ENCODE measurements at places on chromosomes 13 and 19.
A peak's percentile ranks its signal among the peaks of the same experiment; 100 is the strongest.

DNA sequence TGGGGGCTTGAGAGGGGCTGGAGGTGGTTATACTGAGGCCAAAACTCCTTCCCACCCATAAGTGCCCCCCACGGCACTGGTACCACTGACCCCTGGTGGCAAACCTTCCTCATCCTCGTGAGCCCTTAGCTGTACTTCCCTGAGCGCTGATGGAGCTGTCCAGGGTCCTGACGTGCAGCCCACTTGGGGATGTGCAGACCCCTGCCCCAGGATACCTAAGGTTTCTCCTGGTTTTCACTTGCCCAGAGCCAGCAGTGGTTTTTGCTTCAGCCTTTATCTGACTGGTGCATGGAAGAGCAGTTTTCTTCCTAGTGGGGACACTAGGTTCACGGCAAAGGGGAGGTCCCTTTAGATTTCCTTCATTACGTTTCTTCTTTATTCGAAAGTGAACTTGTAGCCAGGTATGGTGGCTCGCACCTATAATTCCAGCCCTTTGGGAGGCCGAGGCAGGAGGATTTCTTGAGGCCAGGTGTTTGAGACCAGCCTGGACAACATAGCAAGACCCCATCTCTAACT lies 28.7 kb upstream of the KCTD15 start:
- DNase-seq = peak; percentile 63

DNA sequence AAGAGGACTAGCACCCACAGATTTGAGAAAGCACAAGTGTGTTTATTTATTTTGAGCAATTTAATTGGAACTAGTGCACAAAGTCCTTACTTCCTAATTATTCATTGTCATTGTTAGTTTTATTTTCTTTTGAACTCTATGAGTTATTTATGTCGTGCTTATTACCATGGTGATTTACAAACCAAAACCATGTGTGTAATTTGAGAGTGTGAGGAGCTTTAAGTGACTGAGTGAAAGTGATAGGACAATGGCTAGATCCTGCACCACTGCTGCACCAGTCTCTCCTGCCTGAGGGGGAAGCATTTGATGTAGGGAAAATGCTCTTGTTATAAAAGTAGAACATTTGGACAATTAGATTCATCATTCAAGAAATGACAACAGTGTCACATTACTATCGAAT lies 172.3 kb upstream of the KLF12 start:
- DNase-seq = no peak

GRCh38 chr13:92029641-92030040 lies 631.2 kb downstream of the GPC5 start:
- DNase-seq = no peak

GRCh38 chr13:67137044-67137735 lies 92.9 kb downstream of the PCDH9 start:
- no peak for DNase-seq

DNA sequence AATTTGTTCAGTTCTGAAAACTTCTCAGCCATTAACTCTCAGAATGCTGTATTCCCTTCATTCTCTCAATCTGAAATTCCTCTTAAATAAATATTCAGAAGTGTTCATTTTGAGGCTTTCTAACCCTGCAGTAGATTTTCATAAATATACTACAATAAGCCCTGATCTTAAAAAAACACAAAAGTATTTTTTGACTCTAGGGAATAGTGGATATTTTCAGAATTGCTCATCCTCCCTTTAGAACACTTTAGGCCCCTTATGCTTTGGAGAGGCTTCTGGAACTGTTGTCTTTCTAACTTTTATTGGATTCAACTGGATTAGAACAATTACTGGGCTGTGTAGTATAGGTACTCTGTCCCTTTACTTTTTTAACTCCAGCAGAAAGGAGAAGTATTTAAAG lies 1662.6 kb upstream of the MIR17HG start:
- DNase-seq = no peak

GRCh38 chr13:112174476-112175110 lies 107.6 kb downstream of the SOX1 start:
- no peak for DNase-seq

DNA sequence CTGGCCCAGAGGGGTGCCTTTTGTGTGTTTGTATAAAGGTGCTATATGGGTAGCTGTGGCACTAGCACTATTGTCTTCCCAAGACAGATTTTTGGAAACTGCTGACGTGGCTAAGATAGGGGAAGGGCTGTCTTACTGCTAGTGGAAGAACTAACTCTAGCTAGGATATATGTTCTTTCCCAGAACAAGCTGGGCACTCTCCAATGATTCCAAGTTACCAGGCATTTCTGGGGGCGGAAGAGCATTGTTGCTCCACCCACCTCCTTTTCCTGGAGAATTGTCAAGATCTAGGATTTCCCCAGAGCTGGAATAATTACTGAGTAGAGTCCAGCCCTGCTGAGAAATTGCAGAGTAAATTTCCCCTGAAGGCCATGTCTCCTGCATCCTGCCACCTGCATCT lies 408.3 kb downstream of the KLF5 start:
- no peak for DNase-seq

GRCh38 chr13:43269037-43269481 lies 245.7 kb downstream of the DNAJC15 start:
- no peak for DNase-seq

DNA sequence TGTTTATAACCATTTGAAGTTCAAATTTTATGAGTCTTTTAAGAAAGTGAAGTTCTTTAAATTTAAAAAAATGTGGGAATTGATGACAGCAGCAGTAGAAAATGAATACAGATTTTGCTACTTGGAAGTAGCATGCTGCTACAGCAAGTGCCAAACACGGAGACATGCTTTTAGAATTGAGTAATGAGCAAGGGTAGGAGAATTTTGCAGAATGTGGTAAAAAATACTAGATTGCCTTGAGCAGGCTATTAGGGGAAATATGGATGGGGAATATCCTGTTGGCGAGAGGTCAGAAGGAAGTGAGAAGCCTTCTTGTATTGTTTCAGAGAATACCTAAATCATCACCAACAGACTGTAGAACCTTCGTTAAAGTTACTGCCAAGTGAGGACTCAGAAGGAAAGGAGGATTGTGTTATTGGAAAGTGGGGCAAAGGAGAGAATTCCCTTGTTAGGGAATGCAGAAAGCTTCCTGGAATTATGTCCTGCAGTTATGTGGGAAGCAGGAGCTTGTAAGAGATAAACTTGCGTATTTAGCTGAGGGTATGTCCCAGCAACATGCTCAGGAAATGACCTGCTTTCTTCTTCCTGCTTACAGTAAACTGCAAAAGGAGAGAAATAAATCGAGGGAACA lies 32.4 kb upstream of the OXGR1 start:
- DNase-seq = no peak

GRCh38 chr13:70527599-70527998 lies 419.3 kb upstream of the KLHL1 start:
- no peak for DNase-seq

DNA sequence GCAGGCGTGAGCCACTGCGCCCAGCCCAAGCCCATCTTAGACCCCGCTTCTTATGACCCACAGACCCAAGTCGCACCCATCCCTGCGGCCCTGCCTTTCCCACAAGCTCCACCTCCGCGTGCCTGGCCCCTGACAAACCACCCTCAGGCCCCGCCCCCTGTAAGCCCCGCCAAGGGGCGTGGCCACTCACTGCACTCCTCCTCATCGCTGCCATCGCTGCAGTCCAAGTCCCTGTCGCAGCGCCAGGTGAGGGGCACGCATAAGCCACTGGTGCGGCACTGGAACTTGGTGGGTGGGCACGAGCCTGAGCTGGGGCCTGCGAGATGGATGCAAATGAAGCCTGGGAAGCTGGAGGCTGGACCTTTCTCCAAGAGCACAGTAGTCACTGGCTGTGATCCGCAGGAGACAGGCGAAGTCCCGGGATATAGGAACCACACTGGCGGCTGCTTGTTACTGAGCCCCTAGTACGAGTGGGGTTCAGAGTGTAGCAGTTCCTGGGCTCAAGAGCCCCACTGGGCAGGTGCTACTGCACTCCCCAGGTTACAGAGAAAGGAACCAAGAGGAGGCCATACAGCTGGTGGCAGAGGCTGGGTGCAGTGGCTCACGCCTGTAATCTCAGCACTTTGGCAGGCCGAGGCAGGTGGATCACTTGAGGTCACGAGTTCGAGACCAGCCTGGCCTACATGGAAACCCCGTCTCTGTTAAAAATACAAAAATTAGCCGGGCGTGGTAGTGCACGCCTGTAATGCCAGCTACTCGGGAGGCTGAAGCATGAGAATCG lies 3.1 kb downstream of the CD320 start:
- DNase-seq = peak; percentile 61

DNA sequence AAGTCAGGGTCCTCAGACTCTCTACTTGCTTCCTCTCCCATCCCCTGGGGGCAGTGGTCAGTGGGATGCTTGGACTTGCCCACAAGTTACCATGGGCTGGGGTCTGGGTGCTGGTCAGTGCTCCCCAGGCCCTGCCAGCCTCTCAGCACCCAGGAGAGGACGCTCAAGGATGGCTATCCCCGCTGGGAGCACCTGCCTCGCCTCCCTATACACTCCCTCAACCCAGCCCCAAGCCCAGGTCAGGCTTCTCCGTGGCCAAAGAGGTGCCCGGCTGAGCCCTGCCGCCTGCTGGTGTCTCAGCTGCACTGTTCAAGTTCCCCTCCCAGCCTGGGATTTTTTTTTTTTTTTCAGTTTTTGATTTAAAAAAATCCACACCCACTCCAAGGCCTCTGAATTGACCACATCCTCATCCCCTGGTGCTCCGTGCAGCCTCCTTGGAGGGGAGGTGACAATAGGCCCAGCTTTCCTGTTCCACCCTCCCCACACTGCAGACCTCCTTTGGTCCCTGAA lies 10.8 kb downstream of the F2RL3 start:
- peak; percentile 81 for DNase-seq

- DNase-seq = peak; percentile 13
These were observed 26.2 kb downstream of the RAP2A start for GRCh38 chr13:97460004-97460775.

GRCh38 chr13:95155504-95155903 lies 145.7 kb downstream of the ABCC4 start:
- DNase-seq = no peak

GRCh38 chr13:98353750-98354149 lies 176.7 kb upstream of the RNF113B start:
- no peak for DNase-seq

- peak; percentile 96 for DNase-seq
These were observed 7.1 kb downstream of the GPR108 start for GRCh38 chr19:6730153-6730804.

- DNase-seq = no peak
These were observed 28.1 kb downstream of the THSD1 start for GRCh38 chr13:52377898-52378297.

- peak; percentile 82 for DNase-seq
These were observed 6.4 kb downstream of the KLF16 start for GRCh38 chr19:1856698-1857603.

- no peak for DNase-seq
These were observed 392.4 kb downstream of the DCT start for GRCh38 chr13:94087100-94087499.

DNA sequence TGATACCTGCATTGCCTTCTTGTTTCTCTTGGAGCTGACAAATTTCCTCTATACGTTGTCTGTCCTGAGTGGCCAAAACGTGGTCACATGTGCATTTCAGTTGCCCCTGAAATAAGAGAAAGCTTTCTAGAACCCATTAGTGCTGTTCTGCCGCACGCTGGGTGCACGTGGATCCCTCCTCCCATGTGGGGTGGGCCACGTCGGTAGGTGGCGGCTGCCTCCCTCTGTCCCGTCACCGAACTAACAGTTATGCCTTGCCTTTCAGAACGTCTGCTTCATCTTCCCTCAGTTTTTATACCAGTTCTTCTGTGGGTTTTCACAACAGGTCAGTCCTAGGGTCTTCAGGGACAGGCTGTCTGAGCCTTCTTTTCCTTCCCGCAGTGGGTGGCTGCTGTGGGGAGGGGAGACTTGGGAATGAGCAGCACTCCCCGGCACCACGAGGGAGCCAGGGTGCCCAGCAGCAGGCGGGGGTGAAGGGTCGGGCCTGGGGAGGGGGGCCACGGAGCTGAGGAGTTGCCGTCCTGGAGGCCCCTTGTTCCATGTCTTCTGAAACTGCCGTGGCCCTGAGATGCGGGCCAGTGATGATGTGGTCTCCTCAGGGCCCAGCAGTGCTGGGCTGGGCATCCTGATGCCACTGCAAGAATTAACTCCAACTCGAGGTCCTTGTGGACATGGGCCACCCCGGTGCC lies 109.7 kb upstream of the MCF2L start:
- DNase-seq = no peak

GRCh38 chr13:54210397-54211049 lies 1181.9 kb downstream of the OLFM4 start:
- no peak for DNase-seq

GRCh38 chr19:10501971-10502523 lies 1.1 kb downstream of the KEAP1 start:
- DNase-seq = peak; percentile 77

DNA sequence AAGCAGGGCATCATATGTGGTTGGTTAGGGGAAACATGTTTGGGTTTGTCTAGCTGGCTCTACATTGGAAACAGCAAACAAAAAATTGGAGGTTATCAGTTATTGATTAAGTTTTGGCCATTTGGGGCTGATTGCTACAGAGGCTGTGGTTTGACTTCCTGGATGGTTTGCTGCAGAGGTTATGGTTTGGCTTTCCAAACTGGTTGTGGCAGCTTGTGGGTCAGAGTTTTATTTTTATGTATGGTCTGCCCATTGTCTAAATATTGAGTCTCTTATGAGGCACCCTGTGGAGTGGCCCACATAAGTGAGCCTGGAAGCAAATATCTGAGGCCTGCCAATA lies 261.6 kb downstream of the GPC5 start:
- no peak for DNase-seq

- DNase-seq = peak; percentile 64
These were observed 8.1 kb upstream of the TNFSF14 start for GRCh38 chr19:6677883-6678689.

GRCh38 chr19:33293255-33294057 lies 8.9 kb downstream of the CEBPA start:
- DNase-seq = peak; percentile 78

GRCh38 chr13:97142452-97142851 lies 79.7 kb upstream of the MBNL2 start:
- DNase-seq = no peak

DNA sequence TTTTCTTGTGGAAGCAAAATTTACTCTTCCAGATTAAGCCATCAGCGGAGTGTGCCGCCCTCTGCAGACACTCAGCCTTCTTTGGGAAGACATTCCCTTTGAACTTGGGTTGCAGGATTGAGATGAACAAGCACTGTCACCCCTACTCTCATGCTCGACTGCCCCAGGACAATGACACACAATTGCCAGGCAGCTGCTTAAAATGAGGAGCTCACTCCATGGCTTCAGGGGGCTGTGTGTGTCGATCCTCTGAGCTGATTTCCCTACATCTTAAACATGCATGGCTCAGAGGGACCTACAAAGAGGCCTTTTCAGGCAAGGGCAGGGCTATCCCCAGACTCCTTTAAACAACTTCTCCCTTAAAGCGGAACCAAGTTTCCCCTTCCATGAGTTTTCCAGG lies 107.5 kb upstream of the MBNL2 start:
- no peak for DNase-seq
